ENCODE measurements at places on chromosomes 16 and 17.

- DNase-seq, result no peak
These were observed 12.9 kb downstream of the TRPV2 start for GRCh38 chr17:16428098-16428882.

DNA sequence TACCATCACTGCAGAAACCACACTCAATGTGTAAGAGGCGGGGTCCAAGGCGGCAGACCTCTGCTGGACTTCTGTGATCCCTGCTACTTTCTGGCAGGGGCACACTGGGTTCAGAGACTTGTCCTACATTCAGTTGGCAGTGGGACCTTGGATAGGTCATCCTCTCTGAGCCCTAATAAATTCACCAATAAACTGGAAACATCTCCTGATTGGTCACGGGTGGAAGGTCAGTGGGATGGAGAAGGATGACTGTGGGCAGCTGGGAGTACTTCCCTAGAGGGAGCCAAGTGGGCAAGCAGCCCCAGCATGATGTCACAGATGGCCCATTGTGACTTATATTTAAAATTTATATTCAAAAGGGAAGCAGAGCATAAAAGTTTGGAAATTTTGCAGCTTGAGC, 49.7 kb downstream of the RNF112 start:
- no peak for DNase-seq

- DNase-seq, result no peak
These were observed 536.9 kb upstream of the CDH11 start for GRCh38 chr16:65658787-65659220.

GRCh38 chr16:56332464-56333079, 92.8 kb downstream of the AMFR start:
- no peak for DNase-seq

GRCh38 chr17:63792055-63792729, 18.2 kb downstream of the DDX42 start:
- DNase-seq, result no peak

DNA sequence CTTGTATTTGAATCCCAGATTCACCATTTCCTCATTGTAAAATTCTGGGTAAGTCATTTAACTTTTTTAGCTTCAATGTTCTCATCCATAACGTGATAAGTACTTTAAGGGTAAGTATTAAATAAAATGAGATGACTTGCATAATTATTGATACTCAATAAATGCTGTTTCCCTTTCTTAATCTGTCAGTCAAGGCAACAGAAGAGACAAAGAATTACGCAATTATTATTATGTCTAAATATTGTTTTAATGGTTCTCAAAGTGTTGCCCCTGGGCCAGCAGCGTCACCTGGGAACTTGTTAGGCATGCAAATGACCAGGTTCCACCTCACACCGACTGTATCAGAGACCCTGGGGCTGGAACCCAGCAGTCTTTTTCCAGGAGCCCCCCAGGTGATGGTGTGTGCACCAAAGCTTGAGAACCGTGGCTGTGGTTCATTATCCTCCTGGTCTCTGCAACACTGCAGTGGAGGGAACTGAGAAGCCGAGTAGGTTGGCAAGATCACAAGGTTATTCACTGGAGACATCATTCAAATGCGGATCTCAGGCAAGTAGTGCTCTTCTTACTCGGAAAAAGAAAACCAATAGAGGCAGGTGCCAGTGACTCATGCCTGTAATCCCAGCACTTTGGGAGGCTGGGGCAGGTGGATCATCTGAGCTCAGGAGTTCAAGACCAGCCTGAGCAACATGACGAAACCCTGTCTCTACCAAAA, 43.5 kb downstream of the LYRM9 start:
- no peak for DNase-seq

Measured in activated CD4-positive, alpha-beta T cell treated with anti-CD3 and anti-CD28 coated beads for 24 hours (primary cell).